ENCODE measurements at places on chromosomes 3 and 15. TPM values are rescaled to one million over a fixed set of nuclear protein-coding genes. Genes with fewer than 3 reads are reported as not detected.

The PLA2G4D gene
- not detected for total RNA-seq

The SAXO2 gene
- total RNA-seq, result 0.59 TPM

The SPINT1 gene
- total RNA-seq, result 1.5 TPM

The GASK1A gene
- 0.29 TPM for total RNA-seq

DNA sequence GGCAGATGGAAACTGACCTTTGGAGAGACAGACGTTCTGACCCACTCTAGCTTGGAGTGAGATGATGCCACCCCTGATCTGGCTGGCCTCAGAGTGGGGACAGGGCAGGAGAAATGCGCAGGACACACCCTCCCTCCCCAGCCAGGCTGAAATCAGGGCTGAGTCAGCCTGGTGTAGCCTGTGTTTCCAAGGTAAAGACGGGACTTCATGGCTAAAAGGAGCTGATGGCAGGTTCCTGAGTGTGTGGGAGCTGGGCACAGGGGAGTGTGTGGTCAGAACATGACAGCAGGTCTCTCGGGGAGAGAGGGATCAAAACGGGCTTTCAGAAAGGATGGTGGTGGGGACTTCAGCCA lies 14.6 kb upstream of the POLG start:
- peak; percentile 29 for DNase-seq

GRCh38 chr3:185337231-185337816 lies 25.6 kb upstream of the MAP3K13 start:
- no peak for DNase-seq

DNA sequence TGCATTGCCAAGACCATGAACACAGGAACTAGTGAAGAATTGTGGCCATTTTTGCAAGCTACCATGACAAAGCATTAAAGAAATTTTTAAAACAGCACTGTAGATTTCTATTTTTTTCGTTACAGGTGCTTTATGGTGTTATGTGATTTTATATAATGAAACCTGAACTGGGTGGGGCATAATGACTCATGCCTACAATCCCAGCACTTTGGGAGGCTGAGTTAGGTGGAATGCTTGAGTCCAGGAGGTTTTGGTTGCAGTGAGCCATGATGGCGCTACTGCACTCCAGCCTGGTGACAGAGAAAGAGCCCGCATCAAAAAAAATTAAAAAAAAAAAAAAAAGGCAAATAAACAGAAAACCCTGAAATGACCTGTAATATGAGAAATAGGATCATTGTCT lies 846.7 kb downstream of the EPHA3 start:
- no peak for DNase-seq

The GPR171 gene
- total RNA-seq, result 21.3 TPM

DNA sequence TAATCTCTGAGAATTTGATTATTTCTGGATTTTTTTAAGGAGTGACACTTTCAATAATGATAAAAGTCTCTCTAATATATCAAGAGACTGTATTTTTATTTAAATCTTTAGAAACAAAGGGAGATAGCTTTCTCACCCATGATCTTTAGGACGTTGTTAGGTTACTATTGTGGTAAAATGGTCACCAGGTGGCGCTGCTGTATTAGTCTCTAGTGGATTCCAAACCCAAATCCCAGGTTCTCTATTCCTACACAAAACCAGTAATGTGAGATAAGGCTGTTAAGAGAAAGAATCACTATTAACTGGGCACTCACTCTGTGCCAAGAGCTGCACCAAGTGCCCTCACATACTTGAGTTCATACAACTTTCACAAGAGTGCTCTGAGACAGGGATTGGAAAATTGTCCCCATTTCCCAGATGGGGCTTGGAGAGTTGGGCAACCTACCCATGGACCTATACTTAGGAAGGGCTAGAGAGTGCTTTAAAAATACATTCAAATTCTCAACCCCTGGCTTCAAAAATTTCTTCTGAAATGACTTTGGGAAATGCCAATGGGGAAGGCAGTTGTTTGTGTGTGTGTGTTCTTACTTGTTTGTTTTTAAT lies 593.4 kb upstream of the TGFBR2 start:
- no peak for DNase-seq

The OXTR gene
- total RNA-seq, result 1.8 TPM

DNA sequence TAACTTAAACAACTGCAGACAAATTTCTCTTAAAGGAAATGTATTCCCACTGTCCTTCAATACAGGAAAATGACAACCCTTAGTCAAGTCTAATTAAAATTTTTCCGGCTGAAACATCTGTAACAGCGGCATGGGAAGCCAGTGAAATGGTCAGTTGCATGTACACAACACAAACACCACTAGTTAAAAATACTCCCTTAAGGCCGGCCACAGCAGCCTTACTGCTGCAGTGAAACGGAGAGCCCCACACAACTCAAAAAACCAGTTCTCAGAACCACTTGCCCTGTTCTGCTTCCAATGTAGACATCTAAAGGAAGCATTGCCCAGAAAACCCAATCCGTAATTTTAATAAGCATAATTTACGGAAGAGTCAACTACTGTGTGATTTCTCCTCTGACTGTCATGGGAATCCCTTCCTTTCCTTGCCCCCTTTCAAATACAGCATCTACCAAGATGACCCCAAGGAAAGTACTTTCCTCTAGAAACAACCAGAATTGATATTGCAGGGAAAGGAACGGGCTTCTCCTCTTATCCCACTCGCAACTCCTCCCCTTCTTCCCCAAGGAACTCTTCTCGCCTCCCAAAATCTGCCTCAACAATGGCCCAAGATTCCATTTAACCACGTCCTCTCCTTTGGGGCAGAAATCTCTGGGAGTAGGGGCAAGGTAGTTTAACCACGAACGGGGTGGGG lies 1.6 kb downstream of the FBN1 start:
- no peak for DNase-seq

DNA sequence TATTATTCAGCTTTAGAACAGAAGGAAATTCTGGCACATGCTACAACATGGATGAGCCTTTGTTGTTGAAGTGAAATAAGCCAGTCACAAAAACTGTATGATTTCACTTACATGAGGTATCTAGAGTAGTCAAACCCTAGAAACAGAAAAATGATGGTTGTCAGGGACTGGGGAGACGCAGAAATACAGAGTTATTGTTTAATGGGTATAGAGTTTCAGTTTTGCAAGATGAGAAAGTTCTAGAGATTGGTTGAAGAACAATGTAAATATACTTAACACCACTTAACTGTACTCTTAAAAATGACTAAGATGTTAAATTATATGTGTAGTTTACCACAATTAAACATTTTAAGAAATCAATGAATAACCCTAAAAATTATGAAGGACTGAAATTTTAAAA lies 15.8 kb downstream of the SPTSSB start:
- DNase-seq, result no peak

- DNase-seq, result no peak
These were observed 81.0 kb upstream of the KLHL25 start for GRCh38 chr15:85875756-85876155.

GRCh38 chr3:170692720-170693119 lies 106.8 kb upstream of the SLC7A14 start:
- no peak for DNase-seq

DNA sequence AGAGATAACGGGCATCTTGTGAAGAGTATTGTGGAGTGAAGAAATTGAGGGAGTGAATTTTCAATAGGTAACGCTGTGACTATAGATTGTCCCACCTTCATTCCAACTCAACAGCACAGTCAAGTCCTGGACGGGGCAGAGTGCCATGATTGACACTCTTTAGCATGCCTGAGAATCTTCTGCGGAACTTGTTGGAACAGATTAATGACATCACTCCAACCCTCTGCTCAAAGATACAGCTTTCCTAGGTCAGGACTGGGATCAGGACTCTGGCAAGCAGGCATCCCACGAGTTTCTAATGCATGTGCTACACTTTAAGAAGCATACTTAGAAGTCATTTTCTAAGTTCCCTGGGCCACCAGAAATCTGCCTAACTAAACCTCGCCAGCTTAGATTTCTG lies 267.6 kb upstream of the CFAP20DC start:
- DNase-seq, result no peak

- no peak for DNase-seq
These were observed 43.3 kb downstream of the USP50 start for GRCh38 chr15:50503144-50503543.

Measured in natural killer cell treated with Interleukin-12 subunit alpha and Interleukin-12 subunit beta and Interleukin-15 and Interleukin-18, amount 100 ng/mL, for 72 hours (primary cell).